CD4-positive, alpha-beta T cell (primary cell): ENCODE measurements at places on chromosomes 7 and 10.

DNA sequence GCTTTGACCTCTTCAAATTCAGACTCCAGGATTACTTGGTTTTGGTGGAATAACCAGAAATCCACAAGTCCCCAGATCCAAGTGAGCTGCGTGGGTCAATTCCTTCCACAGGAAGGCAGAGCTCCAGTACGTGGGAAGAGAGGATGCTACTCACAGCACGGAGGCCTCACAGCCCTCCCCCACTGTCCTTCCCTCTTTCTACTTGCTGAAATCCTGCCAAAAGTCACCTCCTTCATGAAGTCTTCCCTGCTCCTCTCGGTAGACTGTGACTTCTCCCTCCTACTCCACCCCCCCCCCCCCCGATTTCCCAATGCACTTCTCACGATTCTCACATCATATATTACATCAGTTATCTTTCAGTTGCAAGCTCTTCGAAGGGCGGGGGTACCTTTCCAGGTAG, 12.3 kb downstream of the CAMK2G start:
- no peak for DNase-seq

- DNase-seq, result no peak
Observed at GRCh38 chr10:99524050-99524666, 8.6 kb upstream of the NKX2-3 start.

DNA sequence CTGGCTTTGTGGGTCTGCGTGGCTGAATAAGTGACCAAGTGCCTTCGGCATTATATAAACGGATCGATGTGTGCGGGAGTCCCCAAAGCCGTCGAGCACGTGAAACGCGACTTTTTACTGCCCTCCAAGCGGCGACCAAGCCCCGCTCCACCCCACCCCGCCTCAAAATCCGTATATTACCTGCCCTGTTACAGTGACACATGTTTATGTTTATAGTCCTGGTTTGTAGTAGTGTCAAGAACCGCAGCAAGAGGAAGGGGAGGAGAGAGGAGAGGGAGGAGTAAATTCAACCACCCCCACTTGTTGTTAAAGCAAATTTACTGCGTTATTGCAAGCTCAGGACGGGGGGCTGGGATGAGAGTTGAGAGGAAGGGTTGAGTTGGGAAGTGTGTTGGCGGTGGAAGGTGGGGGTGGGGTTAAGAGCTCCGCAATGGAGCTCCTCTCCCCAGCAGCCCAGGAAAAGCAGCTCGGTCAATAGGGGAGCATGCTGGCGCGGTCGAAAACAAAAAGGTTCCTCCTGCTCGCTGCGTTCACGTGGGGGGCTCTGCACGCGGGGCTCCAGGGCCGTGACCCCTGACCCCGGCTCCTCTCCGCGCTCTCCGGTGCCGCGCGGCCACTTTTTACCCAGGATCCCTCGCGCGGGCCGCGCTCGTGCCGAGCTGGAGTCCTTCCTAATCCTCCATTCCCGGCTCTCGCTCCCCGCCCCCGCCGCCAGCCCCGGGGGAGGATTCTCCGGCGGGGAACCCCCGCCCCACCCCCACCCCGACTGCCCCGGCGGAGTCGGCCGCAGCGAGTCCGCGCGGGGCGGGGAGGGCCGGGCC, at the start of gene SKIDA1:
TSS of gene SKIDA1 (minus strand) at position 316 of the 821 bp plus-strand sequence. CDS start 7,860 bp downstream, outside the sequence.
- DNase-seq, result peak; percentile 54

DNA sequence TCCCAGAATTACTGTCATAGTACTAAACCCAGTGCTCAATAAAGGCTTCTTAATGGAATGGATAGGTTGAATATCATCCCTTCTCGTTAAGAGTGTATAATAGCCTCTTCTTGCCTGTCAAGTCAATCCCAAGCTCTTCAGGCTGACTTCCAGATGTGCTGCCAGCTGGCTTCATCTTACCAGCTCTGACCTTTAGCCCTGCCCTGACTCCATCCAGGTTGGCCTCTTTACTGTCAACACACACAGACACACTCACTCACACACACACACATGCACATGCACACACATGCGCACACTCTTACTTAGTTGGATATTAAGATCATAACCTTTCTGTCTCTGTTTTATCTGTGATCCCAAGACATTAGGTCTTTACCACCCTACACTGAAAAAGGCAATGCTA, 49.1 kb downstream of the ASB4 start:
- no peak for DNase-seq

- DNase-seq, result no peak
Observed at GRCh38 chr7:108367946-108368345, 88.3 kb downstream of the NRCAM start.

GRCh38 chr7:22317632-22318031, 39.3 kb downstream of the RAPGEF5 start:
- DNase-seq, result no peak
